Activated CD4-positive, alpha-beta T cell treated with anti-CD3 and anti-CD28 coated beads, Interleukin-10, Interleukin-2, amounts not matched to agents 100 ng/mL and 50 ng/mL, durations not matched to agents 16 hours and 8 hours (primary cell): ENCODE measurements at places on chromosomes 12 and 14.

GRCh38 chr14:71524320-71524982 lies 407.8 kb upstream of the RGS6 start:
- peak; percentile 5 for DNase-seq

- no peak for DNase-seq
Measured at GRCh38 chr12:88328090-88328489, 186.0 kb downstream of the TMTC3 start.

GRCh38 chr14:100698666-100699448 lies 27.8 kb upstream of the DLK1 start:
- no peak for DNase-seq

- DNase-seq: no peak
Measured at GRCh38 chr14:23123419-23123818, 4.4 kb upstream of the CEBPE start.

DNA sequence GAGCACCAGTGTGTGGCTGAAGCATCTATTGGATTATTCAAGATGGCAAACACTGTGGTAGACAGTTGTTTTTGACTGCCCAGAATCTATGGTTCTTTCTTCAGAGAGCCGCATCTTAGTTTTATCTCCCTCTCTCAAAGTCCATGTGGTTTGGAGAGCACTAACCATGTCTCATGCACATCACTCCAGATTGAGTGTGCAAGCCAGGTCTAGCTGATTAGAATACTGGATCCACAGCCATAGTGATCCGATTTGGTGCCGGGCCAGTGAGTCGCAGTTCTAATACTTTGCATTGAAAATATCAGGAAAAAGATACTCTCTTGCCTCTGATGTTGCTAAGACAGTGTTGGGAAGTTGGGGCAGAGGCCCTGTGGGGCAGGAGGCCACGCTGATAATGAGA lies 4.6 kb upstream of the SBNO1 start:
- DNase-seq: no peak

DNA sequence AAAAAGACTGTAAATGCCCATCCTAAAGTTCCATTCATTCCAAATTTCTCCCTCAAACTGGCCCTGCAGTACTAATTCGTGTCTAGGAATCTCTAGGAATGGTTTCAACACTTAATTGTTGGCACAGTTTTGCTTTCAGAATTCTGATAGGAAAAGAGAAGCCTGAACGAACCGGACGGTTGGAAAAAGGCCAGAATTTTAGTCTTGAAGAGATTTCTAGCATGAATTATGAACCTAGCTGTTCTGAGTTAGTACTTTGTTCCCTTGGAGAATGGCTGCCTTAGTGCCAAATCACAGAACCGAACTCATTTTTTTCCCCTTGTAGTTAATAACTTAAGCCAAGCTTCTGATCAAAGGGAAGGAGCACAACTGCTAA lies 262.6 kb downstream of the ADAMTS20 start:
- DNase-seq: no peak

DNA sequence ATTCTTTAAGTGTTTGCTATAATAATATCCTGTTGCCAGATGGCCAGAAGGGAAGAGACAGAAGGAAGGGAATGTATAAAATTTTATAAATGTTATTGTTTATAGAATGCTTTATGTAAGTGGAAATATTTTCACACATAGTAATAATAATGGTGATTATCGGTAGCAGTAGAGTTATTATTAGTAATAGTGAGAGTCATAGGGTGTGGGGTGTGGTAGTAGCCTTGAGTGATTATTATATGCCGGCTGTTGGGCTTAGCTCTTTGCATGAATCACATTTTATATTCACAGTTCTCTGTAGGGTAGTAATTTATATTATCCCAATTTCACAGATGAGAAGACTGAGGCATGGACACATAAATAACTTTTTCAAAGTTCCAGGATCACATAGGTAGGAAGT lies 391.4 kb downstream of the C12orf75 start:
- DNase-seq: no peak

- DNase-seq: peak; percentile 39
Measured at GRCh38 chr14:70808416-70809224, 693 bp downstream of the MAP3K9 start.

GRCh38 chr12:11242656-11243055 lies 26.9 kb downstream of the PRB3 start:
- no peak for DNase-seq

DNA sequence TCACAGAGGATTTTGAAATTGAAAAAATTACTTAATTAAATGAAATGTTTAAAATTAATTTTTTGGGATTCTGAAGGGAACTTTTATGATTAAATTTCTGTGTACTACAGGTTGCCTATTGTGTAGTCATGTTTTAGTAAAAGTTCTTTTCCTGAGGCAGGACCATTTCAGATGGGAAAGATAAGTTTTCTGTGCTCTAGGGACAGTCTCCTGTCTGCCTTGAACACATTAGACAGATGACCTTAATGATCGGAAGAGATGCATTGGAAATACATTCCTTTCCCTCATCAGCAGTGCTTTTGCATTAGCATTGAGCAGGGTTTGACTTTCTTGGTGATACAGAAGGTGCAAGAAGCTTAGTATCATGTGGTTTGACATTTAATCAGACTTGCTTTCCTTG lies 28.1 kb downstream of the CRADD start:
- DNase-seq: no peak

- no peak for DNase-seq
Measured at GRCh38 chr14:68519671-68520187, 273.1 kb downstream of the ZFP36L1 start.

DNA sequence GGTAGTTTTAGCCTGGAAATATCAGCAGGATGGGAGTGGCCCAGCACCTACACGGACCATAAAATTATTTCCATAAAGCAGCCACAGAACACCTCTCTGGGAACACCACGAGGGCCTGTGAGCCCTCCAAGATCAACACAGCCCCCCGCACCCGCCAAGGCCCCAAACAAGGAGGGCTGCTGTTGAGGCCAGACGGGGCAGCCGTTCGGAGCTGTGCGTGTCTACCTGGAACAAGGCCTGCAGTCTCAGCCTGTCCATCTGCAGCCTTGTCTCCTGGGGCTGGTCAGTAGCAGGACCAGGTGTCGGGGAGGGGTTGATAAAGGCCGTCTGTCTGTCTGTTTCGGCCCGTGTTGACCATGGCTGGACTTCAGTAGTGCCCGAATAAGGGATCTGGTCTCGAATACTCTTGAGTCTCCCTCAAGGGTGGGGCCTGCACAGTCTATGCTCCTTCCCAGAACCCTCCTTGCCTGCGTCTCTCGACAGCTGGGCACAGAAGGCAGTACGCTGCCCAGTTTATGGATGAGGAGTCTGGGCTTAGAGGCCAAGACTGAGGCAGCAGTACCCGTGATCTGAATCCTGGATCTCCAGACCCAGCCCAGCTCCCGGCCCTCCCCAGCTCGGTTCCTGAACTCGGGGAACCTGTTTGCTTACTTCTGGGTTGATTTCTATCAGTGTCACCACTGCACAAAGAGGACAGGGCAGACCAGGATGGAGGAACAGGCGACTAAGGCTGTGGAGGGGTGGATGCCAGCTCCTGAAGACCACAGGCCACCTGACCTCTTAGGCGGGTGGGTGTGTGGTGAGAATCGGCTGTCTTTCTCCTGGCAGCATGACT lies 23.1 kb upstream of the DLK1 start:
- DNase-seq: no peak

DNA sequence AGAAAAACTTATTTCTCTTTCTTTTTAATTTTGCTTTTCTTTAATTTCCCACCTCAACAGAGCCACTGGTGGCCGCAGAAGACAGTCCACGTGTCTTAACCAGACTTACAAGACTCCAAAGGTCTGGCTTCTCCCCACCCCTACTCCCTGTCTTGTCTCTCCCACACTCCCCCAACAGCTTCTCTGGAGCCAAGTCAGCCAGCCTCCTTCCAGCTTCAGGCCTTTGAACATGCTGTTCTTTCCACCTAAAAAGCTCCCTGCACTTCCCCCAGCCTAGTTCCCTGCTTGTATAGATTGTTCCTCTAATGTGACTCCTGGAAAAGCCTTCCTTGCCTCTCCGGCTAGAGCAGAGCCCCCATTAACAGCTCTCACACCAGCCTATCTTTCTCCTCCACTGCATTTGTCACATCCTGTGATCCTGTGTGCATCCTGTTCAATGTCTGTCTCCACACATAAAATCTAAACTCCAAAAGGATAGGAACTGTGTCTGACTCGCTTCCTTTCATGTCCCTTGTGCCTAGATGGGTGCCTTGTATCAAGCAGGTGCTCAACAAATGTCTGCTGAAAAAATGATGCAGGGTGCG lies 7.8 kb upstream of the DYNLL1 start:
- DNase-seq: no peak

DNA sequence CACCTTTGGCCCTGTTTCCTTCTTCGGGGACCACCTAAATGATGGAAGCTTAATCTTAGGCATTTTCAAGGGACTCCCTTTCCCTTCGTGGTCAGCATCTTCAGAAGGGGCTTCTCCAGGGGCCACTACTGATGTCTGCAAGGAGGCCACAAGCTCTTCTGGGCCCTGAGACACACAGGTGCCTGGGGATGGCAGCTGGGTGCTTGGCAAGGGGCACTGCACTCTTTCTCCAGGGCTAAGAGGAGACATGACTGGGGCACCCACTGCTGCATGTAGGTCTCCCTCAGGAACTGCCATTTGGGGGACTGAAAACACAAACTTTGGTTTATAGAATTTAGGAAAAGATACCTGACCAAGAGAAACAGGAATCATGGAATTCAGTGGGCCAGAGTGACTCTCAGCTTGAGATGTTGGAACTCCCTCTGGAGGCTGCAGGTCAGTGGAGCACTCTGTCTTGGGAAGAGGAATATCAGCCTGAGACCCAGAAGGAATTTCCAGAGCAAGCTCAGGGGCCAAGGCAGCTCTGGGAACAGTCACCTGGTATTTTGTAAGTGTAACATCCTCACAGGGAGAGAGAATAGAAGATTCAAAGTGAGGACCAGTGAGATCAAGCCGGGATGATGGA lies 16.0 kb downstream of the PLD4 start:
- DNase-seq: no peak

DNA sequence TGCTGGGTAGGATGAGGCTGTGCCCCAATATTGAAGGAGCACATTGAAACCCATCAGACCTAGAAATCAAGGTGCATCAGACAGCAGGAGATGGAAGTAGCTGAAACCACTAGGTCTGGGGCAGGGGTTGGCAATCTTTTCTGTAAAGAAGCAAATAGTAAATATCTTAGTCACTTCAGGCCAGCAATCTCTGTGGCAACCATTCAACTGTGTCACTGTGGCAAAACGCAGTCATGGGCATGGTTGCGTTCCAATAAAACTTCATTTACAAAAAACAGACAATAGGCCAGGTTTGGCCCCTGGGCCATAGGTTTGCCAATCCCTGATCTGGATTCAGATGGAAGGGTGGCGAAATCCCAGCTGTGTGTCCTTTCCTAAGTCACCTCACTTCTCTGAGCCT lies 397.3 kb downstream of the MED13L start:
- no peak for DNase-seq

GRCh38 chr12:66269757-66270383 lies 32.4 kb upstream of the HELB start:
- DNase-seq: peak; percentile 66

DNA sequence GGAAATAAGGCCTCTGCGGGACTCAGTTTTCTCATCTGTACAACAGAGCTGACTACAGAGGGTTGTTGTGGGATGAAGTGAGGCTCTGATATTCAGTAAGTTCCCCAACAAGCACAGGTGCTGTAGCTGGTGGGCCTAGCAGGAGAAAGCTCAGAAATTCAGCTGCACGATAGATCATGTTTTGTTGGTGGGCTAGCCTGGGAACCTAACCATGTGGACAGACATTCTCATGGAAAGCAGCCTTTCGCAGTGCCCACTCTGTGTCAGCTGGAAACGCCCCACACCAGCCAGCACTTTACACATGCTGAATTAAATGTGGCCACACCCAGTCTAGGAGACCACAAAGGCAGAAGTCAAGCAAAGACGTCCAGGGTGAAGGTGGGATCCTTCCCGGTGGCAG lies 16.1 kb downstream of the PITPNM2 start:
- DNase-seq: no peak

DNA sequence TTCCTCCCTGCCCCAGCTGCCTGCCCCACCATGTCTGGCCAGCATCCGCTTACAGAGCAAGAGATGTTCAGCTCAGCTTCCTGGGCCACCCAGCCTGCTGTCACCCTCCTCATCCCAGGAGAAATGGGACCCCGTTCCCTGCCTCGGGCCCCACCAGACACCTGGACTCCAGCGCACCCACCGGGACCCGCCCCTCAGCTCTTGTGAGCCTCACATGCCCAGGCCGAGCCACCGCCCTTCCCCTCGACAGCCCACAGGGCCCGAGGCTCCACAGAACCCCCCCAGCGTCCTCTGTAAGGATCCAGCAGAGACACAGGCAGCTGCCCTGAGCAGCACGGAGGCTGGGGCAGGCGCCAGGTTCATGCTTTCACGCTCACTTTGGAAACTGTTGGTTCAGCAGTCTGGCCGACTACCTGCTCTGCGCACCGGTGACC lies 18.4 kb upstream of the C14orf180 start:
- no peak for DNase-seq

DNA sequence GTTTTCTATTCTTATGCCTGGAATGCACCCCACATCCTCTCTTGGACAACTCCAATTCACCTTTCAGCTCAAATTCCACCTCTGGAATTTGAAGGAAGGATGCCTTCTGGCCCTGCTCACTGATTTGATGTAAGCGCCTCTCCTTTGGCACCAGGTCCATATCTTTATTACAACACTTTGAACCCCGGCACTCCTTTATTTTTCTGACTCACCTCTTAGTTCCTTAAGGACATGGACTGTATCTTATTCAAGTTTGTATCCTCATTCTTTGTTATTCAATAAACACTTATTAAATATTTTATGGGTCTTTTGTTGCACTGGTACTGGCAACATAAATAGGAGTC lies 3.1 kb downstream of the GALC start:
- no peak for DNase-seq

DNA sequence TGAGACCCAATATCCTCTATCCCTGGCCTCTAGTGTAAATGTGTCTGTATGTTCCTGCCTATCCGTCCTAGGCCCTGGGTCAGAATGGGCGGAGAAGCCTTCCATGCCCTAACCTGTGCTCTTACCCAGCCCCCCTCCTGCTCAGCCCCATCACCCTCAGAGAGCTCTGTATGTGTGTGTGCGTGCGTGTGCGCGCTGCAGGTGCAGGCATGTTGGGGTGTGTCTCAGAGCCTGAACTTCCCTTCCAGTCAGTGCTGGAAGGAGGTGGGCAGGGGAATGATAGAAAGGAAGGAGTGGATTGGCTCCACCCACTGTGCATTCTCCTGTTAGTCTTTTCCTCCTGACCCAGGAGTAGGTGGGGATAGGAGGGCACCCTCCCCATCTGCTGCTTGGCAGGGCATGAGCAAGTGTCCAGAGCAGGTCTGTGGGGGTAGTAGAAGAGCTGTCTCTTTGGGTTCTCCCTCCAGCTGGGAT lies 7.2 kb downstream of the NAB2 start:
- no peak for DNase-seq
